Stimulated activated CD4-positive, alpha-beta T cell treated with anti-CD3 and anti-CD28 coated beads, Interleukin-1b, Interleukin-23, amount 100 ng/mL, for 1 hour (primary cell): ENCODE measurements at places on chromosomes 4 and X.

DNA sequence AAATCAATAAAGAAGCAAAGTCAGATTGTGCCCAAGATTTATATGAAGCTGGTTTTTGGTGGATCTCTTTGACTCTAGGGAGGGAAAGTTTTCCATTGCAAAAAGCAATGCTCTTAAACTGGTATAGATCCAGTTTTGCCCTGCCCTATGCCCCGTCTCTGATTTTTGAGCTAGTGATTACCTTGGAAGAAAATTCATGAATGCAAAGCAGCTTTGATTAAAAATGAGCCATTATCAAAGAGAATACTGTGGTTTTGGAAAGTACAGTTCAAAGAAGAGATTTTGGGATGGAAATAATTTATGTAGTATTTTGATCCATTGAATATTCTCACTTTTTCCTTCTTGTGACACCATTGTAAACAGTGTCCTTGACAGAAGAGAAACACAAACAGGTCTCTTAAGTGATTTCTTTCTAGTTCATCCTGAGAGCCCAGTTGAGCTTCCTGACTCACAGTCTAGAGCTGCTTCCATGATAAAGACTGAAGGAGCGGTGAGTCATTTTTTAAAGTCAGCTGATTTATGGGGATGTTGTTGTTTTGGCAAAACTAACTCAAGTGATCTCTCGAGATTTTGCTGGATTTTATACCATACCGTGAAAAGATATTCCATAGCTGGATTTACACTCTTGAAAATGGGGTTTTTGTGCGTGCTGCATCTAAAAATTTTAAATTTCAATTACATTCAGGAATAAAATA lies 76.7 kb downstream of the AFF1 start:
- DNase-seq = no peak

GRCh38 chrX:121579016-121579760 lies 531.8 kb downstream of the GLUD2 start:
- DNase-seq = no peak

DNA sequence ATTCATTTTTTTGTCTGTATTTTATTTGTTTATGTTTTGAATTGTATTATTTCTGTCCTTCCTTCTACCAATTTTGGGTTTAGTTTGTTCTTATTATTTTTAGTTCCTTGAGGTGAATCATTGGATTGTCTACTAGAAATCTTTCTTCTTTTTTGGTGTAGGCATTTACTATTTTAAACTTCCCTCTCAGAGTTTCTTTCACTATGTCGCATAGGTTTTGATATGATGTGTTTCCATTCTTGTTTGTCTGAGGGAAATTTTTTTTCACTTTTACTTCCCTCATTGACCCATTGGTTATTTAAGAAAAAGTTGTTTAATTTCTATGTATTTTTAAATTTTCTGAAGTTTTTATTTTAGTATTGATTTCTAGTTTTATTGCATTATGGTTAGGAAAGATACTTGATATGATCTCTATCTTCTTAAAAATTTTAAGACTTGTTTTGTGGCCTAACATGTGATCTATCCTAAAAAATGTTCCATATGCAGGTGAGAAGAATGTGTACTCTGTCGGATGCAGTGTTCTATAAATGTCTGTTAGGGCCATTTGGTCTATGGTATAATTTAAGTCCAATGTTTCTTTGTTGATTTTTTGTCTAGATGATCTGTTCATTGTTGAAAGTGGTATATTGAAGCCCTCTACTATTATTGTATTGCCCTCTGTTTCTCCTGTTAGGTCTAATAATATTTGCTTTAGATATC lies 68.8 kb downstream of the IL15 start:
- DNase-seq = no peak

- no peak for DNase-seq
These were observed 36.7 kb upstream of the HMX1 start for GRCh38 chr4:8908206-8908893.
